ENCODE measurements at places on chromosomes 12 and 14.

DNA sequence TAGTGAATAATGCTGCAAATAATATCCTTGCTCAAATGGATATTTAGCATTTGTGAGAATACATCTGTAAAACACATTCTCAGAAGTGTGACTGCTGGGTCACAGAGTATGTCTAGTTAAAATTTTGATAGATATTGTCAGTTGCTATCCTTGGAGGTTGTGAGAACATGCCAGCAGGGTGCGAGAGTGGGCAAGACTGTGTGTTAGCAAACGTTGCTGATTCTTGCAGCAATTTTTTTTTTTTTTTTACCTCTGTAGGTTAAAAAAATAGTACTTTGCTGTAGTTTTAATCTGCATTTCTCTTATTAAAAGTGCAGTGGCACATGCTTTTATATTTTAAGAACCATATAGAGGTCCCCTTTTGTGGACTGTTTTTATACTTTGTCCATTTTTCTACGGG lies 4.5 kb upstream of the NYNRIN start:
- no peak for DNase-seq

GRCh38 chr12:14959916-14960496 lies 1.4 kb downstream of the ARHGDIB start:
- no peak for DNase-seq

GRCh38 chr12:105425254-105426174 lies 95.0 kb downstream of the C12orf75 start:
- DNase-seq, result no peak

DNA sequence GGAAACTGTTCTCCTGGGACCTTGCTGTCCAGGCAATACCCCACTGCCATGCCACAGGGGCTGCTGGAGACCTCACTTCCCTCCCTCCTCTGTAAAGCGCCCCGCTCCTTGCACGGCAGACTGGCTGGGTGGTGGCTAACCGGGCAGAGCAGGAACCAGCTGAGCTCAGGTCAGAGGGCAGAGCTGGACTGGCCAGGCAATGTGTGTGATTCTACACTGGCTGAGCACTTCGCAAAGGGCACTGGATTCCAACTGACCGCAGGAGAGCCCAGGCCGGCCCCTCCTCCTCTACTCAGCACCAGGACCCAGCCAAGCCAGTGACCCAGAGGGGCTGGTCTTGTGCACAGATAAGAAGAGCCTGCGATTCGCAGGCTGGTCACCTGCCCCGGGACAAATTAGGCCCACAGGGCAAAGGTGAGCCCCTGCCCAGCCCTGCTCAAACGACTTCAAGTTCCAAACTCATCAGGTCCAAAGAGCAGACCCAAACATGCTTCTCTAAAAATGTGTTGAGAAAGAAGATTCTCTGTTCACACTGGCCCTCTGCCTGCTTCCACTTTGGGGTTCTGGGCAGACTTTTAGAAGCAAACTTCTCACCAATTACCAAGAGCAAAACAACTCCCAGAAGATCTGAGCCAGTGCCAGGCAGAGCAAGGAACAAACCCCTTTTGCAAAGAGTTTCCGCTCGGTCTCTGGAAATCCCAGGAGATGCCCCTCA lies 54.9 kb upstream of the DIO3 start:
- no peak for DNase-seq

- DNase-seq, result no peak
Observed at GRCh38 chr14:88289234-88289633, 33.8 kb downstream of the KCNK10 start.

DNA sequence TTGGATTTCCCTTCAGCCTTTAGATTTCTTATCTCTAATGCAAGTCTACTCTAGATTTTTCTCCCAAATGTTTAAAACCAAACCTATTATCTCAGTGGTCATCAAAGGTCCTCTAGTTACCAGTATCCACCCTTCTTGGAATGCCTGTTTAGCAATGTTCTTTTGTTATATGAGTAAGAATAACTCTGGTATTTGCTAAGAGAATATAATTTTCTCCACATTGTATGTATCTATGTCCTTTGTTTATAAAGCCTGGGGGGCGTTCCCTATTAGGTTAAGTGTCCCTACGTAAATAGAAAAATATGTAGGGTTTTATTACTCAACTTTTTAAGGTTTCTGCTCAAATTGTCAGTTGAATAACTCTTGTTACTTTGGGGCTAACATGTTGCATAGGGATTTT lies 27.3 kb downstream of the PPM1A start:
- no peak for DNase-seq

- no peak for DNase-seq
Observed at GRCh38 chr12:27279826-27280225, 35.7 kb downstream of the STK38L start.

- no peak for DNase-seq
Observed at GRCh38 chr12:45273717-45274271, 57.9 kb downstream of the ANO6 start.

DNA sequence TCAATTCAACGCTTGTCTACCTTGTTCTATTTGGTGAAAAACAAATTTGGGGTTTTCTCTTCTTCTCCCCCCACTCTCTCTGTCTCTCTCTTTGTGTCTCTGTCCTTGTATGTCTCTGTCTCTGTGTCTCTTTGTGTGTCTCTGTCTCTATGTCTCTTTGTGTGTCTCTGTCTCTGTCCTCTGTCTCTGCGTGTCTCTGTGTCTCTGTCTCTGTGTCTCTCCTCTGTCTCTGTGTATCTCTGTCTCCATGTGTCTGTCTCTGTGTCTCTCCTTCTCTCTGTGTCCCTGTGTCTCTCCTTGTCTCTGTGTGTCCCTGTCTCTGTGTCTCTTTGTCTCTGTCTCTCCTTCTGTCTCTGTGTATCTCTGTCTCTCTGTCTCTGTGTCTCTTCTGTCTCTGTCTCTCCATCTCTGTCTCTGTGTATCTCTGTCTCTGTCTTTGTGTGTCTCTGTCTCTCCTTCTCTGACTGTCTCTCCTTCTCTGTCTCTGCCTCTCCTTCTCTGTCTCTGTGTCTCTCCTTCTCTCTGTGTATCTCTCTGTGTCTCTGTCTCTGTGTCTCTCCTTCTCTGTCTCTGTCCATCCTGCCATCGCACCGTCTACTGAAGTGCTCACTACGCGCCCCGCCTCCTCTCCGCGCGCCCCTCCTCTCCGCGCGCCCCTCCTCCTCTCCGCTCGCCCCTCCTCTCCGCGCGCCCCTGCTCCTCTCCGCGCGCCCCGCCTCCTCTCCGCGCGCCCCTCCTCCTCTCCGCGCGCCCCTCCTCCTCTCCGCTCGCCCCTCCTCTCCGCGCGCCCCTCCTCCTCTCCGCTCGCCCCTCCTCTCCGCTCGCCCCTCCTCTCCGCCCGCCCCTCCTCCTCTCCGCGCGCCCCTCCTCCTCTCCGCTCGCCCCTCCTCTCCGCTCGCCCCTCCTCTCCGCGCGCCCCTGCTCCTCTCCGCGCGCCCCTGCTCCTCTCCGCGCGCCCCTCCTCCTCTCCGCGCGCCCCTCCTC lies 12.8 kb downstream of the LRCOL1 start:
- peak; percentile 49 for DNase-seq

DNA sequence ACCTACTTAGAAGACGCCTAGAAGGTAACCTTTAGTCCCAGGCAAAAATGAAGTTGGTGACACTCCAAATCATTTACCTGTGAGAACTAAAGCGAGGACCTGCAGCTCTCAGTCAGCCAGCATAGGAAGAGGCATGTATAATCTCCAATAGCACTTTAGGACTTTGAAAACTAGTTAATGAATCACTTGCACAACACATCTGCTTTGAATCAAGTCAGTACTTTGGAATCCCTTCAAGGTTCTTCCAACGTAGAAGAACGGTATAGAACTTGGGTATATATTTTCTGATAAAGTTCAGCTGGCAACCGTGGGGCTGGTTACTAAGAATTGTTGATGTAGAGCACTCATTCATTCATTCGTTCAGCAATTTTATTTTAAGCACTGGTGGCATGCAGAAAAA lies 251.9 kb downstream of the TMEM132D start:
- DNase-seq, result no peak
